A673 (cell line): ENCODE measurements at places on chromosomes 5 and 9.

DNA sequence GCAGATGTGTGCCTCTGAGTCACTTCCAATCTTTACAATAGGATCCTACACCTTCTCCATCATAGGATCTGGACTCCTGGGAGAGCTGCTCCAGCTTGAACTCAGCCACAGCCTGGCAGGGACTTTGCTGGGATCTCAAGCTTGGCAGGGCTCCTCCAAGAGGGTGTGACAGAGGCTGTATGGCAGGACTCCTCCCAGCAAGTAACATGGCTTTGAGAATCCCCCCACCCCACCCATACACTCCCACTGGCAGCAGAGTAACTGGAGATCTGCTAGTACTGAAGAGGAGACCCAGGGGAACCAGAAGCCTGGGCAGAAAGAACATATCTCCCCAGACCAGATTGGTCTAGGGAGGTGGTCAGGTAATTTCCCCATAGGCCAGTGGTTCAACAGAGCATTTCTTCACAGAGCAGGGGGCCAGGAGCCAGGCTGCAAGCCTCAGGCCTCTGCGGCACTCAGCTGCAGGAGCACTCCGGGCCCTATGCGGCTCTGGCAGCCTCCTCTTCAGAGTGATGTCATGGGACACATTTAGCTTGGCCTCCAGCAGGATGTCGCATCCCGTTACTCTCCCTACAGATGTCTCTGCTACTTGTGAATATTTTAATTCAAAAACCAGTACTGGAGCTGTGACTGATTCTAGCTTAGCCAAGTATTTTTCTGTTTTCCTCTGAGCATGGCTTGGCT, 1.7 kb upstream of the ACSL6 start:
- no peak for DNase-seq

GRCh38 chr9:77838986-77839385, 190.9 kb upstream of the GNA14 start:
- DNase-seq: no peak

DNA sequence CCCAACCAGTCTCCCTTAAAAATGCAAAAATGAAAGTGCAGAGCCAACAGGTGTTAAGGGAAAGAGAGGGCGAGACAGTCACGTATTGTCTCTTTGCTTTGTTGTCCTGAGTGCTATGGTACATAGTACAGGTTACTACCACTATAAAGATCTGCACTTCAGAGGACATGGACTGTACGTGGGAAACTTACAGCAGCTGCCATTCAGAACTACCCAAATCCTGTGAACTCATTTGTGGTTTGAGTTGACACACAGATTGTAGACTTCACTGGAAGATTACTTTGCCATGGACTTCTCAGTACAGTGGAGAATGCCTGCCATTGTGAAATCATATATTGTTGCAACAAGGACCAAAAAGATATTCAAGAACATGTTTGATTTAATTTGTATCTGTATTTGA, 34.8 kb downstream of the FBXO38 start:
- DNase-seq: no peak

DNA sequence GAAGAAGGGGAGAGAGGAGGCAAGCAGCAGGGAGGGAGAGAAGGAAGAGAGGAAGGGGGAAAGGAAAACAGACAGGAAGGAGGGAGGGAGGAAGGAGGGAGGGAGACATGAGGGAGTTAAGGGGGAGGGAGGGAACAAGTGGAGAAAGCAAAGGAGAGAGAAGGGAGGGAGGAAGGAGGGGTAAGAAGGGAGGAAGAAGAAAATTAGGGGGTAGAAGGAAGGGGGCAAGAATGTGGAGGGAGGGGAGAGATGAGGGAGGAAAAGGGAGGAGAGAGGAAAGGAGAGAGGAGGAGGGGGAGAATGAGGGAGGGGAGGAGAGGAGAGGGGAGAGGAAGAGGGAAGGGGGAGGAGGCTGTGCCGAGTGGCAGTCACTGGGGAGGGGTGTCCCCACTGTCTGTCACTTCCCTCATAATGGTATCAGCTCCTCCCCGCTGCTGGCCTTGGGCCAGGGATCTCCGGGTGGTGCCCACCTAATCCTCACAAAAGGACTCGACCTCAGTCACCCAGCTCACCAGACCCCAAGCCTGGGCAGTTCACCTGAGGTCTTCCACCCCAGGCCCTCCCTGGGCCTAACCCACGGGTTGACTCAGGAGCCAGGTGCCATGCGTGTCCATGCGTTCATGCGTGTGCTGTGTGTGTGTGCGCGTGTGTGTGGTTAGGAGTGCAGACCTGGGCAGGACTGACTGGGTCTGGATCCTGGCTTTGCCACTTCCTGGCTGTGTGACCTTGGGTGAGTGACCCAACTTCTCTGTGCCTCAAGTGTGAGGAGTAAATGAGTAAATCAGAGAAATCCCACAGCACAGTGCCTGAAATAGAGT, 18.1 kb downstream of the C9orf50 start:
- DNase-seq: peak; percentile 61

GRCh38 chr5:150723845-150724244, 23.0 kb upstream of the RBM22 start:
- no peak for DNase-seq
